ENCODE measurements at places on chromosomes 3 and 15.

DNA sequence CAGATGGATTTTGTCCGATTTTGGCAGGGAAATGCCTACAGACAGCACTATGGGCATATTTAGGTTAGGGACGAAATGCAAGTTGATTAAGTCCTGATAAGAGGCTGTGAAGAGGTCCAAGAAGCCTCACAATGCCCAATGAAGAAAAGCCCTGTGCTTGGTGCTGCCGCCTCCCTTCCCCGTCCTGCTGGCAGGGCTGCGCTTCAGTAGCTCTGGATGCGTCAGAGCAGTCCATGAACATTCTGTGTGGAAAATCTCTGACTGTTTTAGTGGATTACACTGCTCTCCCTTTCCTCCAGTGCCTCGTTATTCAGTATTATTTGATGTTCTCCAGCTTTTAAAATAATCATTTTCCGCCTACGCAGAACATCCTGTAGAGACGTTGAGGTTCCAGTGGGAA lies 39.6 kb downstream of the MLH1 start:
- DNase-seq, result no peak

GRCh38 chr15:31271224-31271635 lies 55.4 kb upstream of the KLF13 start:
- DNase-seq, result no peak

DNA sequence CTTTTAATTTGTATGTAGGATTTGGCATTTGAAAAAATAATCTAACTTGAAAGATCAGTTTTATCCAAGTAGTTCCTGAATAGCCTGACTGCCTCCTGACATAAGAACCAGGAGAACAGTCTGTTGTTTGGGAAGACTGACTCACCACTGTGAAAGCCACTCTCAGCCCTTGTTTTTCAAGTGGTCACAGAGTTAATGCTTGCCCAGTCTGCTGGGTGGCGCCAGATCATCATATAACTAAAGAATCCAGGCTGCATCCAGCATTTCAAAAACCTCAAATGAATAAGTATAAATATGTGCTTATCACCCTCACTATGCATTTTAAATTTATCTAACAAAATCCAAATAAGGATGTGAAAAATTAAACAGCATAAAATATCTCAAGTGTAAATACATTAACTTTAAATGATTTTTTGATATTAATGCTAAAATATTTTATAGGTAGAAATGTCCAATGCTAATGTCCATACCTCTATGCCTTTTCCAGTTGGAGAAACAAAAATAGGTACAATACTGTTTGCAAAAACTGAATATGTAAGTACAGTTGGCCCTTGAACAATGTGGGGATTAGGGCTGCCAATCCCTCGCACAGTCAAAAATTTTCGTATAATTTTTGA lies 26.9 kb upstream of the ZBBX start:
- peak; percentile 10 for DNase-seq

- DNase-seq, result no peak
Observed at GRCh38 chr15:48494631-48495030, 150.9 kb downstream of the FBN1 start.

GRCh38 chr3:32452009-32452408 lies 50.6 kb downstream of the CMTM6 start:
- DNase-seq, result no peak

- no peak for DNase-seq
Observed at GRCh38 chr15:66172324-66172980, 81.1 kb downstream of the MEGF11 start.

DNA sequence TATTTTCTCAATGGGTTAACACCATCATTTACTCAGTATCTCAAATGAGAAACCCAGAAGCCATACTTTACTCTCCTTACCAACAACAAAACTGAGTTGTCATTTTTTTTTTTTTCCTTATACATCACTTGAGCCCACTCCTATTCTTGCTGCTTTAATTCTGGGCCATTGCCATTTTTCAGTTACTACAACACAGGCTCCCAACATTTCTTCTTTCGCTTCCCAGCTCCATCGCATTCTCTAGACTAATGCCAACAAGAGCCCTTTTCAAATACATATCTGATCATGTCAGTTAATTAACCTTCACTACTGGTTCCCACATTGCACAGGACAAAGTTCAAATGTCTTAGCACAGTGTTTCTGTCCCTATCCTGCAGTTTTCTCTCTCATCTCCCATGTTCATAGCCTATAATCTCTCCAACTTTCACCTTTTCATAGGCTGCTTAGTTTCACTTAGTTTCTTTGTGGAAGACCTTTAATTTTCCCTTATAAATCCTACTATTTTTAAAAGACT lies 22.5 kb upstream of the ANXA2 start:
- no peak for DNase-seq

- DNase-seq, result no peak
Observed at GRCh38 chr15:85890620-85890980, 95.9 kb upstream of the KLHL25 start.

GRCh38 chr3:70990723-70991122 lies 592.8 kb downstream of the FOXP1 start:
- DNase-seq, result no peak

- DNase-seq, result no peak
Observed at GRCh38 chr3:194615226-194615625, 18.0 kb downstream of the TMEM44 start.

DNA sequence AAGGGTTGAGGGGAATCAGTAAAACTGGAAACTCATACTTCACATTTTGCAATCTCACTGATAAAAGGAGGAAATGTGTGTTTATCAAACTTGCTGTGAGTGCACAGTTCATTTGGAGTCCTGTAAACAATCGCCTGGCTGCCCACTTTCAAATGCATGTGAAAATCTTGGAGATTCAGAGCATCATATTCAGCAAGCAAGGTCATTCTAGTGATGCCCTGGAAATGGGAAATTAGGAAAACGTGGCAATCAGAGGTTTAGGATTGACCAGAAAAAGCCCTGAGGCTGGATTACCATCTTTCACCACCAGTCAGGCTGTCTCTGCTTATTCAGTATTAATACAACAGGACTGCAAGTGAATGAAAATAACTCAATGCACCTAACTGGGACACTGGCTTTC lies 23.9 kb downstream of the DPH6 start:
- no peak for DNase-seq

GRCh38 chr3:194837457-194838127 lies 151.9 kb downstream of the FAM43A start:
- DNase-seq, result no peak

DNA sequence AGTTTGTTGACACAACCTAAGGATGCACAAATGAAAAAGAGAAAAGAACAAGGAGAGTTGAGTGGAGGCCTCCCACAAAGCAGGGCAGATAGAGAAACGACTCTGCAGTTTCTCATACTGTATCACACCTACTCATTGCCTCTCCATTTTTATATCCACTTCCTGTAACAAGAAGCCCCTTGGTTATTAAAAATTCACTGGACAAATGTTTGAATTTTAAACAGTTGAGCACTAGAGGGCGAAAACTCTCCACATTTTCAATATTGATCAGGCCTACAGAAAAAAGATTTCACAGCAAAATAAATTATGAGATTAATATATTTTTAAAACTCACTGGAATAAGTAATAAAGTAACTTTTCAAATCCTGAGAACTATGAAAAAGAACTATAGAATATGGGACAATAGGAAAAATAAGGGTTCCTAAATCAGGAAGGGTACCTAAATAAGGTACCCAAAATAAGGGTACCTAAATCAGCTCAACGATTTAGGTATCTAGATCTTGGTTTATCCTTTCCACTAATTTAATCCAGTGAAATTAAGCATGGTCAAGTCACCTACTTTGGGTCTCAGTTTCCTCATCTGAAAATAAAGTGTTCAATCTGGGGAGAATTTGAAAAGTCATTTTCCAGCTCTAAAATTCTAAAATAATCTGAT lies 47.0 kb upstream of the PPIB start:
- DNase-seq, result peak; percentile 20

DNA sequence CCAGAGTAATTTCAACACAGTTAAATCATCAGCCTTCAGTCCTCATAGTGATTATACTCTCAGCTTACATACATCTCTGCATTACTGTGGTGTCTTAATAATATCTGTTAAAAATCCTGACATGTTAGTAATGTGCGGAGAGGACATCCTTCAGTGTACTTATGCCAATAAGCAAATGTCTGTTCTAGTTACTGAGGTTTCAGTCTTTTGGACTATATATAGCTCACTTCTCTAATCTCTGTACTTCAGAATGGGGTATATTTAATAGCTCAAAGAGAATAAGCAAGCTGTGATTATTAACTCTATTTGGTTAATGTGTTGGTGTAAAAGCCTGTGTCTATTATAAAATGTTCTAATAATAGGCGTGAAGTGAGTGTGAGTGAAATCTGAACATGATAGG lies 28.9 kb upstream of the OSTN start:
- DNase-seq, result no peak

DNA sequence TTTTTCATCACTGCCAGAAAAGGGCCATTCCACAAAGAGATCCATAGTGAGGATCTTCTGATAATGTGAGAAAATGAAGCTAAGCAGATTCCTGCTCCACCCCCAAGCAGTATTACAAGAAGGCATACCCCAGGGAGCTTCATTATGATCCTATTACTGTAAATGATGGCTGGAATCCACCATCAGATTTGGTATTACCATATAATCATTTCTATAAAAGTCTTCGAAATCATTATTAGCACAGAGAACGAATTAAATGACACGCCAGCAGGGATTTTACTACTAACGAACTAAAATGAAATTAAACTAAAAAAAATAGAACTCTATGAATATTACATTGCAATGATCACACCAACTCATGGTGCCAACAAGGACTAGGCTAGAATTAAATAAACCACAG lies 24.4 kb downstream of the TRIM42 start:
- no peak for DNase-seq

DNA sequence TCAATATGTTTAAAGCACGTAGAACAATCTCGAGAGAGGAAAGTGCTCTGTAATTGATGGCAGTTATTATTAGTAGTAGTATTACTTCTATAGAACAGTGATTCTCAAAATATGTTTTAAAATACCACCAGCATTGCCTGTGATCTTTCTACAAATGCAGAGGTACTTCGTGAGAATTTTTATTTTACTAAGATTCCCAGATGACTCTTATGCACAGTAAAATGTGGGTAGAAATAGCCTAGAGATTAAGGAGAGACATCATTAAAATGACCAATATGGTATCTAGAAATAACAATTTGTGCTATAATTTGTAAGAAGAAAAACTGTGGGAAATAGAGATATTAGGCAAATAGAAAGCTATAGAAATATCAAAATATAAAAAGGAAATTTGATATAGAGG lies 157.9 kb downstream of the SUCNR1 start:
- no peak for DNase-seq

DNA sequence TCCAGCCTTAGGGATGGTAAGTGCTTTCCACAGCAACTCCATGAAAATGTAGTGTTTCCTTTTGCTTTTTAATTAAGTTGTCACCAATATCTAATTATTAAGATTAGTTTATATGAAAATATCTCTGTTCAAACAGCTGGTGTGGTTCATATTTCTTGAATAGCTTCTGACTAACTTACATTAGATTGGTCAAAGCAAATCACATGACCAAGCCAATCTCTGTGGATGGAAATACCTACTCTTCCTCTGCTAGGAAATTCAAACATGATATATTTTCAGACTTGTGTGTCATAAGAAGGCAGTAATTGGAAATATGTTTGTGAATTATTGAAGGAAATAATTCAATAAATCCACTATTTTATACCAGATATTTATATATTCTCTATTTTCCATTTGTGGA lies 54.6 kb upstream of the CADM2 start:
- no peak for DNase-seq

- no peak for DNase-seq
Observed at GRCh38 chr3:169391672-169392071, 271.8 kb downstream of the MECOM start.

GRCh38 chr15:72599855-72600464 lies 54.5 kb upstream of the GOLGA6B start:
- peak; percentile 19 for DNase-seq

DNA sequence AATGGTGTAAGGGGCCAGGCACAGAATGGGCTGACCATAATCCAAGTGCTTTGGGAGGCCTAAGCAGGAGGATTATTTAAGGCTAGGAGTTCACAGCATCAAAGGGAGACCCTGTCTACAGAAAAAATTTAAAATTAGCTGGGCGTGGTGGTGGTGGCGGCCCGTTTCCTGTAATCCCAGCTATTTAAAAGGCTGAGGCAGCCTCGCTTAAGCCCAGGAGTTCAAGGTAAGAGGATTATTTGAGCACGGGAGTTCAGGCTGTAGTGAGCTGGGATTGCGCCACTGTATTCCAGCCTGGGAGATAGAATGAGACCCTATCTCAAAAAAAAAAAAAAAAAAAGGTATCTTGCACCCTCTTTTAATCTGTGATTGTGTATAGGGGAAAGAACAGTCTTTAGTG lies 1.9 kb downstream of the TMA7 start:
- no peak for DNase-seq

DNA sequence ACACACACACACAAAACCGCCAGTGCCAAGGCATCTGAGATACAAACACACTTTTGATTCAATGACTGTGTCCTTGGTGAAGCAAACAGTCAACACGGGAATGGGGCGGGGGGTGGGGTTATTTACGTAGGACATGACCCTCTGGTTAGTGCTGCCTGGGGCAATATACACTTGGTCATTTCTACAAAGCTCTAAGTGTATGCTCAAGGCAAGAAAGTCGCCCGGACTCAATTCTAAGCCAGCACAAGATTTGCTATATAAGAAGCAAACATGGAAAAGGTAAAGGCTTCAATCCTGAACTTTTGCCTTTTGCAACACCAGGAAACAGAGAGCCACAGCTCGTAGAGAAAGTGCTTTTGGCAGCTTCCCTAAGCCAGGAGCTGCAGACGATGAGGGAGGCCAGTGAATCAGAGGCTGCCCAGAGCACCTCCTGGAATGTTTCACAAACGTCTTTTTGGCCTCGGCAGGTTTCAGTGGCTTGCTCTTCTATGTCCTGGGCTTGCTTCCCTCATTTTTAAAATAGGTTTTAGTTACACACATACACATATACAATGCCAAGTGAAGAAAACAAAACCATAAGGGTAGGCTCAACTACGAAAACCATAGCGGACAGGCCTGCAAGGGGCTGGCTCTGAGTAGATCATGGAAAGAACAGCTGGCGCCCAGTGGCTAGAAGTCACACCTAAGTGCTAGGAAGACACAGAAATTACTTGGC lies 73.6 kb downstream of the TM4SF4 start:
- DNase-seq, result no peak

DNA sequence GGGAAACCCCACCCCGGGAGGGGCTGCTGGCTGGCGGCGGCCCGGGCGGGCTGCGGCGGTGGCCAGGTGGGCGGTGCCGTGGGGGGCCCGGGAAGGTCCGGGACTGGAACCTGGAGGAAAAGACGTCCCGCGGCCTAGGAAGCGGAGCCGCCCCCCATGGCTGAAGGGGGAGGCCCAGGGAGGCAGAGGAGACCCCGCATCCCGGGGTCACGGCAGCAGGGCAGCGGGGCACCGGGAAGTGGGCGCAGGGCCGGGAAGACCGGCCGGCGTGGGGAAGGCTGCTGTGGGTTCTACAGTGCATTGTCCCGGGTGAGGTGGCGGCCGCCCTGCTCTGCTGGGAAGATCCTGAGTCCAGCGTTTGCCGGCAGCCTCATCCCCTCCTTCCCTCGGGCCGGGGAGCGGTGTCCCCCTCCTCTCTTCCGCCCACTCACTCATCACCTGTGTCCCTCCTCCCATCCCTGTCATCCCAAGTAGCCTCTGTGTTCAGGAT lies 525 bp upstream of the FSTL1 start:
- no peak for DNase-seq
